ENCODE measurements at places on chromosomes 3 and 15.

- no peaks in the 10 kb centered on the region for H3K27me3 ChIP-seq
- no peak overlapping the region for H3K27ac ChIP-seq
- no peak overlapping the region for H3K4me3 ChIP-seq
- no peak for DNase-seq
- no peaks in the 10 kb centered on the region for H3K36me3 ChIP-seq
These were observed 81.1 kb downstream of the IQCH start for GRCh38 chr15:67335534-67336222.

DNA sequence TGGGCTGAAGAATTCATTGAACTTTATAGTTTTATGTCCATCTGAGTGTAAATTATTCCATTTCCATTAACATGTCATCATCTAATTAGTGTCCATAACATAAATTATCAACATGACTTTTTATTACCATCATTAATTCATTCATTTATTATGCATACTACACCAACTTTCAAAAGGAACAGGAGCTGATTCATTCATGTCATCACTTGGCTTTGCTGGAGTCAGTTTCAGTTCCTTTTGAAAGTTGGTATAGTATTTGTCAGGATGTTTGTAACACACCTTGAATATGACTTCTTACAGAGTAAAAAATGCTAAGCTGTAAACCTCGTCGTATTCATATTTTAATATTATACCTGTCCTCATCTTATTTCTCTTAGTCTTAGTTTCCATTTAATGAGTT, 298.0 kb upstream of the RBMS3 start:
- no peak overlapping the region for H3K4me3 ChIP-seq
- DNase-seq, result no peak
- no peaks in the 10 kb centered on the region for H3K36me3 ChIP-seq
- H3K27ac ChIP-seq, result no peak overlapping the region

GRCh38 chr3:19744047-19744446, 190.0 kb downstream of the EFHB start:
- DNase-seq, result no peak
- no peaks in the 10 kb centered on the region for H3K4me1 ChIP-seq
- no peak overlapping the region for H3K27ac ChIP-seq
- no peaks in the 10 kb centered on the region for H3K27me3 ChIP-seq

GRCh38 chr3:149435996-149436885, 38.3 kb upstream of the TM4SF4 start:
- H3K27me3 ChIP-seq, result no peaks in the 10 kb centered on the region
- no peak overlapping the region for H3K27ac ChIP-seq
- no peaks in the 10 kb centered on the region for H3K36me3 ChIP-seq

GRCh38 chr15:60351066-60351465, 46.7 kb downstream of the ANXA2 start:
- no peaks in the 10 kb centered on the region for H3K27me3 ChIP-seq
- H3K27ac ChIP-seq, result no peak overlapping the region
- no peak for DNase-seq
- peaks cover 91% of the 10 kb centered on the region for H3K36me3 ChIP-seq
- peaks cover 11% of the 10 kb centered on the region for H3K4me1 ChIP-seq

DNA sequence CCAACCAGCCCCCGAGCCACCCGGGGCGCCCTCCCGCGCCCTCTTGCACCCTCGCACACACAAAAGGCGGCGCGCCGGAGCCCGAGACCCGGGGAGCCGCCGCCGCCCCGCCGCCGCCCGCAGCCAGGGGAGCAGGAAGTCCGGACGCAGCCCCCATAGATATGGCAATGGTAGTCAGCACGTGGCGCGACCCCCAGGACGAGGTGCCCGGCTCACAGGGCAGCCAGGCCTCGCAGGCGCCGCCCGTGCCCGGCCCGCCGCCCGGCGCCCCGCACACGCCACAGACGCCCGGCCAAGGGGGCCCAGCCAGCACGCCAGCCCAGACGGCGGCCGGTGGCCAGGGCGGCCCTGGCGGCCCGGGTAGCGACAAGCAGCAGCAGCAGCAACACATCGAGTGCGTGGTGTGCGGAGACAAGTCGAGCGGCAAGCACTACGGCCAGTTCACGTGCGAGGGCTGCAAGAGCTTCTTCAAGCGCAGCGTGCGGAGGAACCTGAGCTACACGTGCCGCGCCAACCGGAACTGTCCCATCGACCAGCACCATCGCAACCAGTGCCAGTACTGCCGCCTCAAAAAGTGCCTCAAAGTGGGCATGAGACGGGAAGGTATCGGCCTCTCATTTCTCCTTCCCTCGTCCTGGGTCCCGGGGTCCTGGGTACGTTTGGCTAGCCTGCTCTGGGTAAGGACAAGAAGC, 1.6 kb downstream of the NR2F2 start:
- H3K4me1 ChIP-seq, result peaks cover 63% of the 10 kb centered on the region
- H3K4me3 ChIP-seq, result peak overlapping the region; percentile 88
- no peak for DNase-seq
- H3K36me3 ChIP-seq, result peaks cover 15% of the 10 kb centered on the region
- H3K27ac ChIP-seq, result peak overlapping the region; percentile 96

DNA sequence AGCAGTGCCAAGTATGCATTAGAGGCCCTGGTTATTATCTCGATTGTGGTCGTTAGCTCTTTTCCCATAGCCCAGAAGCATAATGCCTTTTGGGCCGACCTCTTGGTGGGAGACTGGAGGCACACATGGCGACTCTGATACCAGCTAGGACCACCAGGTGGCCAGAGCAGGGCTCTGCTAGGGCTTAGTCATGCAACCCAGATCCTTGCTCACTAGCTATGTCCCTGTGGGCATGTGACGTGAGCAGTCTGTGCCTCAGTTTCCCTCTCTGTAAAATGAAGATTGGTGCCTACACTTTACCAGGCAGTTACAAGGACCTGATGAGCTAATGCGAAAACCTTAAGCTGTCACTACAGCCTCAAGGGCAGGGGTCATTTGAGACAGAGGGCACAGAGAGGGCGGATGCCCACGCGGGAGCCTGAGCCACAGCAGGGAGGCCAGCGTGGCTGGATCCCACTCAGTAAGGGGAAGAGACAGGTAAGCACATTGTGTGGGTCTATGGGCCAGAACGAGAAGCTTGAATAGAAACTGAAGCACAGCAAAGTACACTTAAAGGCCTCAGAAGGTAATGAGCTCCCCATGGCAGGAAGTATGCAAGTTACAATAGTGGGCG, 8.8 kb downstream of the KLF15 start:
- DNase-seq, result no peak

DNA sequence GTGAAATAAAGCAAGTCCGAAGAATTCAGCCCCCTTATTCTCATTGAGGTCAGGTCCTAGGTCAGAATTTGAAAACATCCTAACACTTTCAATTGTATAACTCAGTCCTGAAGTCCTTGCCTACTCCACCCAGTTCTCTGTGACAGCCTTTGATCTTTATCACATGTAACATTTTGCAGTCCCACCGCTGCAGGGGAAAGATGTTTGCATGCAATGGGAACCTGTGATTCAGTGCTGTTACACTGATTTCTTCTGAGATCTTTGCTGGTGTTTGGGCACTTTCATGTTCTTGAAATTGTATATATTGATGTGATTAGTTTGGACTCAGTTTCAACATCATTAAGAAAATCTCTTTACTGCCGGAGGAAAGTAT, 18.0 kb upstream of the SECISBP2L start:
- H3K36me3 ChIP-seq, result no peaks in the 10 kb centered on the region
- H3K4me1 ChIP-seq, result peaks cover 6% of the 10 kb centered on the region
- H3K4me3 ChIP-seq, result no peak overlapping the region
- H3K27ac ChIP-seq, result no peak overlapping the region
- no peak for DNase-seq

- H3K27ac ChIP-seq, result no peak overlapping the region
- DNase-seq, result no peak
- H3K27me3 ChIP-seq, result no peaks in the 10 kb centered on the region
- no peak overlapping the region for H3K4me3 ChIP-seq
- peaks cover 28% of the 10 kb centered on the region for H3K4me1 ChIP-seq
These were observed 15.8 kb downstream of the DNAJC13 start for GRCh38 chr3:132433121-132433520.

- peak overlapping the region; percentile 45 for H3K27ac ChIP-seq
- H3K27me3 ChIP-seq, result peaks cover 19% of the 10 kb centered on the region
- peaks cover 46% of the 10 kb centered on the region for H3K4me1 ChIP-seq
- H3K4me3 ChIP-seq, result no peak overlapping the region
- no peaks in the 10 kb centered on the region for H3K36me3 ChIP-seq
These were observed 1029.5 kb upstream of the NR2F2 start for GRCh38 chr15:95300958-95301357.

DNA sequence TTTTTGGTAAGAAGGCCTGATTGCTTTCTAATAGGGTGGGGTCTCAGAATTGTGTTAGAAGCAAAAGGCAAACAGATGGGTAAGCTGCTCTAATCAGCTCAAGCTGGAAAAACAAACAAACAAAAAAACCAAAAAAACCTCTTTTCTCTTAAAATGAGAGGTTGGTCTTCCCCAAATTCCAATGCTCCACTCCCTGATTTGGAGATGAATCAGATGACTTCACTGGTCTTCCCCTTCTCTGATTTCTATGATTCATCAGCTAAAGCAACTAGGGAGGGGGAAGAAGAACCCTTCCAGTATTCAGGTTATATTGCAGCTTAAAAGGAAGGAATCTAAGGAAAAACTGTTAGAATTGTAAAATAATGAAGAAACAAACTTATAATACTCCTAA, 9.6 kb upstream of the ANXA2 start:
- H3K36me3 ChIP-seq, result no peaks in the 10 kb centered on the region
- peaks cover 14% of the 10 kb centered on the region for H3K4me1 ChIP-seq
- H3K27me3 ChIP-seq, result no peaks in the 10 kb centered on the region
- H3K4me3 ChIP-seq, result no peak overlapping the region

DNA sequence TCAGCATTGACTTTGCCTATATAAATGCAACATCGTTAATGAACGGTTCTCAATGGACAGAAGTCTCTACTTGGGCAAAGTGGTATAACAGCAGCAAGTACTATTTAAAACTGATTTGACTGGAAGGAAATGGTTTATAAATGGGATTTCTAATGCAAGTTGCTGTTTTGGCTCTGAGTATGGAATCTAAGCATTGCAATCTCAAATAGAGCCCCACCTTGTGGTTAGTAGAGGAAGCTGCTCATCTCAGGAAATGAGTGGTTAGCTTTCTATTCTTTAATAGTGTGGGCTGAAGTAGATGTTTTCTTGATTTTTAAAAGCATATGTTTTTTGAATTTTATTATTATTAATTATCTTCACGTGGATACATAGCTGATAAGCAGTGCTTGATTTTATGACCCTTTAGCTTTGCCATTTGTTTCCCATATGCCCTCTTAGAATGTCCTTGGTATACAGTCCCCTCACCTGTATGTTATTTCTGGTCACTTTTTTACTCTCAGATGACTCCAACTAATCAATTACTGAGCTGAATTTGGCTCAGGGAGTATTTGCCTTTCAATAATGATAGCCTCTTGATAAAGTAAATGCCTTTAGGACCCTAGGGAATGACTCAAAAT, 67.1 kb downstream of the OXSM start:
- H3K4me1 ChIP-seq, result no peaks in the 10 kb centered on the region
- no peak overlapping the region for H3K27ac ChIP-seq
- no peak for DNase-seq
- H3K4me3 ChIP-seq, result no peak overlapping the region

DNA sequence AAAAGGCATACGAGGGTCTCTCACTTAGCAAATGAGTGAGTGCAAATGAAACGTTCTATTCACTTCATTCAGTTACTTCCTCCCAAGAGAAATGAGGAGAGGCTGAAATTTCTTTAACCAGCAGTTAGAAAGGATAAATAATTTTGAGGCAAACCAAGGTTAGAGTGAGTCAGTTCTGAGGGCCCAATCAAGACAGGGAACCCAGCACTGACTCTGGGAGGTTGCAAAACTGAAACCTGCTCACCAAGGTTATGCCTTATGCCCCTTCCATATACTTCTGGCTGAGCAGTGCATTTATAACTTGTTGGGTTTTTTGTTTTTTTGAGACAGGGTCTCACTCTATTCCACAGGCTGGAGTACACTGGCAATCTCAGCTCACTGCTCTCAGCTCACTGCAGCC, 4.5 kb upstream of the RPSA start:
- no peak for DNase-seq
- H3K4me1 ChIP-seq, result peaks cover 4% of the 10 kb centered on the region
- no peaks in the 10 kb centered on the region for H3K27me3 ChIP-seq
- no peak overlapping the region for H3K27ac ChIP-seq
- H3K4me3 ChIP-seq, result no peak overlapping the region

- H3K4me3 ChIP-seq, result no peak overlapping the region
- peaks cover 12% of the 10 kb centered on the region for H3K27me3 ChIP-seq
- H3K4me1 ChIP-seq, result peaks cover 3% of the 10 kb centered on the region
- no peak overlapping the region for H3K27ac ChIP-seq
These were observed 180.7 kb upstream of the SNTN start for GRCh38 chr3:63471781-63472180.

DNA sequence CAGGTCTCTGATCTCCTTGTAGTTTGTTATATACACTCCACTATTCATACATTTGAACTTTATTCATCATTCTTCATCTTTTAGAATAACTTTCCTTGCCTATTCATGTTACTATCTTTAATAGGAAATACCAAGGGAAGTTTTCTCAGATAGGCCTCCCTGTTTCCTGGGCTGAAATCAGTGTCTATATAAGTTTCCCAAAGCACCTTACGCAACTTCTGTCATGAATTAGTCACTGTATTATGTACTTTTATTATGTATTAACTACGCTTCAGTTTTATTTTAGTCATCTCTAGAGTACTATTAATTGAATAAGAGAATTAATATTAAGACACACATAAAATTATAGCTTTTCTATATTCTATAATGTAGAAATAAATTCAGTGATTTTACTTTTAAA, 1481.5 kb downstream of the OTOL1 start:
- no peaks in the 10 kb centered on the region for H3K36me3 ChIP-seq
- no peak overlapping the region for H3K27ac ChIP-seq

GRCh38 chr3:15794303-15794771, 3.4 kb downstream of the ANKRD28 start:
- no peaks in the 10 kb centered on the region for H3K27me3 ChIP-seq
- peaks cover 25% of the 10 kb centered on the region for H3K4me1 ChIP-seq
- DNase-seq, result no peak
- H3K4me3 ChIP-seq, result no peak overlapping the region
- no peaks in the 10 kb centered on the region for H3K36me3 ChIP-seq

GRCh38 chr15:89364341-89364740, 29.7 kb upstream of the POLG start:
- no peak overlapping the region for H3K4me3 ChIP-seq
- peaks cover 100% of the 10 kb centered on the region for H3K27me3 ChIP-seq
- DNase-seq, result no peak
- H3K36me3 ChIP-seq, result no peaks in the 10 kb centered on the region
- H3K27ac ChIP-seq, result no peak overlapping the region
- peaks cover 27% of the 10 kb centered on the region for H3K4me1 ChIP-seq

- peaks cover 17% of the 10 kb centered on the region for H3K36me3 ChIP-seq
- no peak for DNase-seq
- no peak overlapping the region for H3K27ac ChIP-seq
These were observed 23.9 kb downstream of the FAM174B start for GRCh38 chr15:92631721-92632120.

- no peak for DNase-seq
- H3K36me3 ChIP-seq, result no peaks in the 10 kb centered on the region
- H3K4me3 ChIP-seq, result peak overlapping the region; percentile 65
- peaks cover 100% of the 10 kb centered on the region for H3K4me1 ChIP-seq
- peak overlapping the region; percentile 99 for H3K27ac ChIP-seq
- no peaks in the 10 kb centered on the region for H3K27me3 ChIP-seq
These were observed 9.3 kb downstream of the GNAI2 start for GRCh38 chr3:50245251-50245745.
